ENCODE measurements at places on chromosomes 16 and 17. TPM values are rescaled to one million over a fixed set of nuclear protein-coding genes. Genes with fewer than 3 reads are reported as not detected.

DNA sequence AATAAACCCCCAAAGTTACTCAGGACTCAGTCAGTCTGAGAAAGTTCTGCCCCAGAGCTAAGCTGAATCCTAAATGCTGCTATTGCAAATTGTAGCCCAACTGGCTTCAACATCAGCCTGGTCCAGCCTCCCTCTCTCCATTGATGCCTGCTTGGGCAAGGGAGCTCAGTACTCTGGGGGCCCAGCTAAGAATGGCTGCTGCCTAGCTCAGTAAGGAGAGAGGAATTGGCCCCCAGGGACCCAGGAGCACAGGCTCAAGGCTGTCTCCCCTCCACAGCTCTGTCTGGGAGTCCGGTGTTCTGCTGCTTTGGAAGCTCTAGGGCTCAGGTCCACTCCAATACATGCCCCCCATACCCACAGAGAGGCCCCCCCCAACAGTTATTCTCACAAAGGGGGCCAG lies 1.6 kb downstream of the UNC119 start:
- no peak for DNase-seq

GRCh38 chr17:69466905-69467667 lies 52.6 kb downstream of the MAP2K6 start:
- DNase-seq: peak; percentile 95

DNA sequence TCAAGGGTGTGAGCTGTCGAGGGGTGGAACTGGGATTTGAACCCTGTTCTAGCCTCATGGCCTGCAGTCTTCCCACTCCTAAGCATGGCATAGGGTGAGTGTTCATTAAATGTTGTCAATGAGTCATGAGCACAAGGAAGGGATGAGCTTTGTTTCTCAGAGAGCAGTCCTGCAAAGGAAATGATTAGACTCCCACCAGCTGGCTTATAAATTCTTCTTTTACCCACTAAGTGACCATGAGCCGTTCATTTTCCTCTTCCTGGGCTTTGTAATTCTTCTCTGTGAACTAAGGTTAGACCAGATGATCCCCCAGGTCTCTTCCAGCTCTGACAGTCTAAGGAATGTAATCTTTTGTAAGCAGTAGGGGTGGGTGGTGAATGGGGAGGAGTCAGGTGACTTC lies 47.9 kb upstream of the HNF1B start:
- DNase-seq: no peak

GRCh38 chr17:17186051-17186450 lies 20.1 kb downstream of the PLD6 start:
- no peak for DNase-seq

GRCh38 chr17:28645576-28645939 lies 600 bp upstream of the BLTP2 start:
- DNase-seq: no peak

DNA sequence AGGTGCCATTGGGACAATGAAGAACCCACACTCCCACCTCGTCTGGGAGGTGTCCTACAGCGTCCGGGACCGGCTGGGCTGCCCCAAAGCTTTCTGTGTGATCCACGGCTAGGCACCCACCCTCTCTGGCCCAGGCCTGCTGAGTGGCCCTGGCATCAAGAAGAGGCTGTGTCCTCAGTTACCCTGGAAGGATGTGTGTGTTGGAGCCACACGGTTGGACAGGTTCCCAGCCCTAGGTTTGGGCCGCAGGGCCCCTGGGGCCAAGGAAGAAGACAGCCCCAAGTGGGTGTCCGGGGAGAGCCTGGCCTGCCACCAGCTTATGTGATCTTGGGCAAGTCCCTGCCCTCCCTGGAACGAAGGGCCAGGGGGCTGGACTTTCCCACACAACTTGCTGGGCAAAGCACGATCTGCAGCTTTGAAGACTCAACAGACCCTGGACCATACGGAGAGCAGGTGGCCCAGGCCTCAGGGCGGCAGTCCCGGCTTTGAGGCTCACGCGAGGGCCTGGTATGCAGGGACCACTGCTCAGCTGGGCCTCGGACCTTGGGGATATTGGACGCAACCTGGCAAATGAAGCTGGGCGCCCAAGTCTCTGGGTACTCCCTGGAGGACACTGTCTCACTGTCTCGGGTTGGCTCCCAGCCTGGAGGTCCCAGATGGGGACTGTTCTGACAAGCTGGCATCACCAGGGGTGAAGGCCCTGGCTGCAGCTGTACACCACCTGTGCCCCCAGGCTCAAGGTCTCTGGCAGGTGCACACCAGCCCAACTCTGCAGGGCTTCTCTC lies 17.5 kb downstream of the MYBBP1A start:
- no peak for DNase-seq

DNA sequence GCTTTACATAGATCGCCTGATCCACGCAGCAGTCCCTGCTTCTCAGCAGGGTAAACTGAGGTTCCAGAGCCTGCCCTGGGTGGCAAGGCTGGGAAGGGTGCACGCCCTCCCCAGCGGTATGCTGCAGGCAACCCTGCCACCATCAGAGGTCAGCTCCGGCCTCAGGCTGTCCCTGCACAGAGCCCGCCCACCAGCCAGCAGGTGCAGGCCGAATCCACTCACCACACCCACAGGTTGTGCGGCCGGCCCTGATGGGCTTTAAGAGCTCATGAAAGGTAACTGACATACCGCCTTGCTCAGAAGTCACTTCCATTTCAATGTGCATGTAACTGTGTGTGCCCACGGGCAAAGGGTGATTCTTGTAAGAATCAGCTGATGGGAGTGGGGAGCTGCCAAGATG lies 7.1 kb downstream of the RBFOX3 start:
- no peak for DNase-seq

DNA sequence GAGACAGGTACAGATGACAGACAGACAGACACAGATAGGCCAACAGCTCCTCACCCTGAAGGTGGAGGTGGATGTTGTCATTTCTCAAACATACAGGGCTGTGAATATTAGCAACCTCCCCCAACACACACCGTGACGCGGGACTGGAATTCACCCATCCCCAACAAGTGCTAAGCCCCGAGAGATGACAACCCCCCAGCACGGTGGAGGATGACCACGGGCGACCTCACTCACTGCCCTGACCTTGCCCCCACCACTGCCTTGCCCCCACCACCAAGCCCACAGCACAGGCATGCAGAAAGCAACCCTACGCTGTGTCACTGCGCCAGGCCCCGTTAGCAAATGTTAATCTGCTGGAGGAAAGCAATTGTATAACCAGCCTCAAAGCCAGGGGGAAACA lies 4.9 kb upstream of the KRT17 start:
- DNase-seq: no peak

- DNase-seq: no peak
These were observed 6.4 kb downstream of the CD300LB start for GRCh38 chr17:74524653-74525464.

- peak; percentile 34 for DNase-seq
These were observed 725 bp downstream of the ABCA3 start for GRCh38 chr16:2339521-2340484.

DNA sequence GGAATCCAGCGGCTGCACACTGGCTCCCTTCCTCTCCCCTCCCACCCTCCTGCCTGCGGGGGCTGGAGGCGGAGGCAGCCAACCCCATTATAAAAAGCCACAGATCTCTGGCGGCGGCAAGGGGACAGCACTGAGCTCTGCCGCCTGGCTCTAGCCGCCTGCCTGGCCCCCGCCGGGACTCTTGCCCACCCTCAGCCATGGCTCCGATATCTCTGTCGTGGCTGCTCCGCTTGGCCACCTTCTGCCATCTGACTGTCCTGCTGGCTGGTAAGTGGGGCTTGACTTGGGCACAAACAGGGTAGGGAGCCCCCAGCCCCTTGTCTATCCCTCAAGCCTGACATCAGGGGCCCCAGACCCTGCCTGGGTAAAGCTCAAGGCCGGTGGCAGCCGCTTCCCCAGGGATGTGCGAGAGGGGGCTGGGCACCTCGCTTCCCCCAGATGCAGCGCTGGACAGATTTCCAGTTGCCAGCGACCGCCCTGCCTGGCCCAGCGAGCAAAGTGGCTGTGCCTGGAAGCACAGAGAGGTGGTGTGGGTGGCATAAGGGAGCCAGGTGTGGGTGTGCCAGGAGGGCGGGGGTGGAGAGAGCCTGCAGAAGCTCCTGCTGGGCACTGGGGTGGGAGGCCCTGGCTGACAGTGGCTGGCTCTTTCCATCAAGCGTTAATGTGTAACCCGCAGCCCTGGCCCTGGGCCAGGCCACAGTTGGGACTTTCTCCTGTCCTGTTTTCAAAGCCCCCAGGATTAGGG lies at the start of gene CX3CL1:
TSS of gene CX3CL1 (plus strand) at position 119 of the 745 bp plus-strand sequence. CDS start at position 198, 79 bp downstream.
- no peak for DNase-seq

GRCh38 chr16:17076092-17076754 lies 394.5 kb downstream of the XYLT1 start:
- DNase-seq: no peak

DNA sequence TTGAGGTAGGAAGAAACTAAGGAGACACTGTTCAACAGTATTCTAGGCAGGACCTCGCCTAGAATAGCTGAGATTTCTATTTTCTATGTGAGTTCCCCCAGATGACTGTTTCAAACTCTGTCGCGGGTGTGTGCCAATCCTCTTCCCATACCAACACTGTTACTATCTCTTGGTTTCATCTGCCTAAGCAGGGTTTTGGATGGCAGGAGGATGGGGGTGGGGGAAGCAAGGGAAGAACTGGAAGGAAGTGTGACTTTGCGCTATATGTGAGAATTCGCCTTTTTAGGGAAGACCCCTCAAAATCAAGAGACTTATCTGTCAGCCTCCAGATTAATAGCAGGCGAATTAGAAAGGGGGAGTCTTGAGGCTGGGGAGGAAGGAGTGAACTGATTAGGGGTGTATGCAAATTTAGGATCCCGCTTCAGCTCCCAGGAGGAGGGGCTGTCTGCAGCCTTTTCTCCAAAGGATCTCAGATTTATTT lies 521 bp upstream of the G6PC3 start:
- DNase-seq: no peak

DNA sequence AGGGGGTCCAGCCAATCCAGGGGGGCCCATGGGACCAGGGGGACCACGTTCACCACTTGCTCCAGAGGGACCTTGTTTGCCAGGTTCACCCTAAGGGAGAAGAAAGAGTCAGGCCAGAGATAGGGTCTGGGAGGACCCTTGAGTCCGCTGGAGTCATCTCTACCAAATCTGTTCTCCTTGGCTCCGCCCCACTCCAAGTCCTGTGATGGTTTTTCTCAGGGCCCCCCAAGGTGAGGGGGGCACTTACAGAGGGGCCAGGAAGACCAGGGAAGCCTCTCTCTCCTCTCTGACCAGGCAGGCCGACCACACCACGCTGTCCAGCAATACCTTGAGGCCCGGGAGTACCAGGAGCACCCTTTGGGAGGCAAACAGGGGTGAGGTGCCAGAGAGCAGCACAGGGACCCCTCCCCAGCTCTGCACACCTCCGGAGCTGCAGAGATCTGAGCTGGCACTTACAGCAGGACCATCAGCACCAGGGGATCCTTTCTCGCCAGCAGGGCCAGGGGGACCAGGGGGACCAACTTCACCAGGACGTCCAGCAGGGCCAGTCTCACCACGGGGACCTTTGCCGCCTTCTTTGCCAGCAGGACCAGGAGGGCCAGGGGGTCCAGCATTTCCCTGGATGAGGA lies 12.4 kb downstream of the COL1A1 start:
- no peak for DNase-seq

- no peak for DNase-seq
These were observed 21.9 kb upstream of the GPRC5C start for GRCh38 chr17:74410001-74410443.

BICDL2 gene
- total RNA-seq: not detected

KRT28 gene
- total RNA-seq: not detected

SGCA gene
- not detected for total RNA-seq

MSRB1 gene
- total RNA-seq: 11.9 TPM

KRT15 gene
- total RNA-seq: 1.2 TPM

PTGES3L gene
- total RNA-seq: 0.13 TPM

HGS gene
- 49.4 TPM for total RNA-seq

MLKL gene
- 9.6 TPM for total RNA-seq

EFNB3 gene
- 0.13 TPM for total RNA-seq

MYLK3 gene
- total RNA-seq: 0.13 TPM

LPO gene
- total RNA-seq: not detected

NPTX1 gene
- 0.13 TPM for total RNA-seq
